ENCODE measurements at places on chromosomes 6 and 20.
A peak's percentile ranks its signal among the peaks of the same experiment; 100 is the strongest.

GRCh38 chr20:51985013-51985415, 182.7 kb upstream of the SALL4 start:
- no peak for DNase-seq

GRCh38 chr6:138499303-138500018, at the start of gene NHSL1:
Gene NHSL1, minus strand, starts transcription at chr6:138499494. Its CDS starts 204 bp downstream, at chr6:138499290.
- DNase-seq = no peak

DNA sequence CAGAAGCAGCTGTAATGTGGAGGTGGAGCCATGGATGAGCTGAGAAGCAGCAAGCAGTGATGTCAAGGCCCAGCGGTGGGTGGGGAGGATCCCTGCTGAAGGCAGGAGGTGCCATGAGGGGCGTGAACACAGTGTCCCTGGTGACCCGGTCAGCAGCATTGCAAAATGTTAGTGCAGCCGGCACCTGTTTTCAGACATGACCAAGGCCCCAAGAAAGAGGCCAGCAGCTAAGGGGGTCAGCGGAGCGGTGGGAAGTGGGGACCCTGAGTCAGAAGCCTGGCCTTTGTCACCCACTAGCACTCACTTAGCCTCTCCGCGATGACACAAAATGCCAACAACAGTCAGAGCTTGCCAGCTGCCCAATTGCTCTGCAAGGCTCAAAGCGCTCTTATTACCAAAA, 51.9 kb downstream of the TMEM242 start:
- DNase-seq = no peak

DNA sequence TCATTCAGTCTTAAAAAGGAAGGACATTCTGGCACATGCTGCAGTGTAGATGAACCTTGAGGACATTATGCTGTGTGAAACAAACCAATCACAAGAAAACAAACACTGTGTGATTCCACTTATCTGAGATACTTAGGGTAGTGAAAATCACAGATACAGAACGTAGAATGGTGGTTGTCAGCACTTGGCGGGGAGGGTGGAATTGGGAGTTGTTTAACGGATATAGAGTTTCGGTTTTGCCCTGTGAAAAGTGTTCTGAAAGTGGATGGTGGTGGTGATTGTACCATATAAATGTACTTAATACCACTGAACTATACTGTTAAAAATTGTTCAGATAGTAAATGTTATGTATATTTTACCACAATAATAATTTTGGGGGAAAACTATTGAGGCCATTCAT, 18.4 kb downstream of the KAT14 start:
- DNase-seq = no peak

GRCh38 chr6:40232698-40233097, 298.4 kb upstream of the MOCS1 start:
- DNase-seq = no peak

DNA sequence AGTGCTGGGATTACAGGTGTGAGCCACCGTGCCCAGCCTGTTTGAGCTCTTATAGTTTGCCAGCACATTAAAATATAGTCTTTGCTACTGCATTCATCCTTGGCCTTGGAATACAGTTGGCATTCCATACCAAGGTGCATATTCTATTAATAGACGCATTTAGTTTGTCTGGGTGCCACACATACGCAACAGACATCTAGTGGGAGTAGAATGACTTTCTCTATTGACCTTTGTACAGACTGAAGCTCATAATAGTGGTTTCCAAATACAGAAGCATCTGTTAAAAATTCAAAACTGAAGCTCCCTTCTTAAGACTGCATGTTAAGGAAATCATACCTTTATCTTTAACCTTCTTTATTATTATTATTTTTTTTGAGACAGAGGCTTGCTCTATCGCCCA, 46.7 kb upstream of the FNDC1 start:
- DNase-seq = no peak

- no peak for DNase-seq
These were observed 19.0 kb upstream of the DCDC2 start for GRCh38 chr6:24376871-24377270.

GRCh38 chr20:36305602-36306551, at the start of gene DLGAP4:
Gene DLGAP4, plus strand, starts transcription at chr20:36306339. Its CDS starts 125,379 bp downstream, at chr20:36431718.
- no peak for DNase-seq

GRCh38 chr20:6053776-6054688, at the start of gene LRRN4:
Gene LRRN4, minus strand, starts transcription at chr20:6054060. Its CDS starts 1,261 bp downstream, at chr20:6052799.
- DNase-seq = no peak

GRCh38 chr20:47576516-47577033, 74.9 kb downstream of the NCOA3 start:
- DNase-seq = no peak

GRCh38 chr6:28811873-28812272, 111.9 kb downstream of the TRIM27 start:
- DNase-seq = no peak

DNA sequence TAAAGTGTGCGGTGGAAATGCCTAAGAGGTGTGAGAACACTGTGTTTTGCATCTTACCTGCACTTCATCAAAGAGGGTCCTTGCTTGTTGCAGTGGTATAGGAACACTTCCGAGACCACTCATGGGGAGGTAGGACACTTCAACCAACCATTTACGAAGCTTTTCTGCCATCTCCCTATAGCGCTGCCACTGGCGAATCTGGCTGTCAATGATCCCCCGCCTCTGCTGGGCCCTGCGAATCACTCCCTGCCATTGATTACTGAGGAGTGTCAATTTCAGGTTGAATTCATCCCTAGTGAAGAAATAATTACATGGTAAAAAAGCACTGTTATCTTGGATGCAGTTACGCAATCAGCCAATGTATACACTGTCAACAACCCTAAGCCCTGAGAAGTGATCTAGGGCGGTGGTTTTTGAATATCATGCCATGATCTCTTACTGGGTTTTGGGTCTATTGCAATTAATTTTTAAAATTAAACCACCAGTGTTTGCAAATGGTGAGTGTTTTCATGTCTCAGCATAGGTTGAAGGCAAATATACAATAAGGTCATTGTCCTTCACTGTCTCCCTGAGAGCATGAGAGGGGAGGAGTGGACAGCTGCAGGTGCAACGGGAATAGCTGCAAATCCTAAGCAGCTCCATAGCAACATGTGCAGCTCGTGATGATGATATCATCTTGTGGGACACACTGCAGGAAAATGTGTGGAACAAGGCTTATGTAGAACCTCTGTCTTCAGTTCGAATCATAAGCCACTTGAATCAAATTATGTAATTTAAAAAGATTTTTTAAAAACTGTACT, 400.6 kb downstream of the ESR1 start:
- DNase-seq = no peak

- DNase-seq = no peak
These were observed 28.6 kb downstream of the FOXO3 start for GRCh38 chr6:108589244-108589791.

DNA sequence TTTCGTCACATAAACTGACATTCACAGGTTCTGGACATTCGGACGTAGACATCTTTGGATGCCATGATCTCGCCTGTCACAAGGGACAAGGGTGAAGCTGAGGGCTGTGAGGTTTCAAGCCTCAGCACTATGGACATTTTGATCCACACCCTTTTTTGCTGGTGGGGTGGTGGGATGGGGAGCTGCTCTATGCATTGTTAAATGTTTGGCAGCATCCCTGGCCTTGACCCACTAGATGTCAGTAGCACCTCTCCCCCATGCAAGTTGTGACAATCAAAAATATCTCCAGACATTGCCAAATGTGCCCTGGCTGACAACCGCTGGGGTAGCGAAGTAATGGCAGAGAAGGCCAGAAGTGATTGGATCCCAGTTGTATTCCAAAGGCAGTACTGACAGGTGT, 229.4 kb downstream of the TSHZ2 start:
- DNase-seq = no peak

DNA sequence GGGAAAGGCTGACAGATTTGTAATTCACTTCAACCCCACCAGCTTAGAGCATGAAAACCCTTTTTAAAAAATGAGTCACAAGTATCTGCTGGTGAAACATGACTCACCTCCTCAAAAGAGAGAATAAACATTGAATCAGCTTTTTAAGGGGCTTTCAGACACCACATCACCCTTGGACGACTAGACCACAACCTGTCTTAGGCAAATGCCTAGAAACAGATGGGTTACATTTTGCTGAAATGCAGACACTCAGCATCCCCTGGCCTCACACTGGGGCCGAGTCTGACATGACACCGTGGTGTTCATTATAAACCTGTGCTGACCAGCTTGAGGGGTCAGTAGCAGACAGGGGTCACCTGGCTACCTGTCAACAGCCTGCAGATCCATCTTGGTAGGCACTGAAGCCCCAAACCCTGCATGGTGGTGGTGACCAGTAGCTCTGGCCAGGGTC, 175.3 kb upstream of the CST7 start:
- DNase-seq = no peak

- no peak for DNase-seq
These were observed 43.1 kb downstream of the DSTN start for GRCh38 chr20:17612992-17613327.

DNA sequence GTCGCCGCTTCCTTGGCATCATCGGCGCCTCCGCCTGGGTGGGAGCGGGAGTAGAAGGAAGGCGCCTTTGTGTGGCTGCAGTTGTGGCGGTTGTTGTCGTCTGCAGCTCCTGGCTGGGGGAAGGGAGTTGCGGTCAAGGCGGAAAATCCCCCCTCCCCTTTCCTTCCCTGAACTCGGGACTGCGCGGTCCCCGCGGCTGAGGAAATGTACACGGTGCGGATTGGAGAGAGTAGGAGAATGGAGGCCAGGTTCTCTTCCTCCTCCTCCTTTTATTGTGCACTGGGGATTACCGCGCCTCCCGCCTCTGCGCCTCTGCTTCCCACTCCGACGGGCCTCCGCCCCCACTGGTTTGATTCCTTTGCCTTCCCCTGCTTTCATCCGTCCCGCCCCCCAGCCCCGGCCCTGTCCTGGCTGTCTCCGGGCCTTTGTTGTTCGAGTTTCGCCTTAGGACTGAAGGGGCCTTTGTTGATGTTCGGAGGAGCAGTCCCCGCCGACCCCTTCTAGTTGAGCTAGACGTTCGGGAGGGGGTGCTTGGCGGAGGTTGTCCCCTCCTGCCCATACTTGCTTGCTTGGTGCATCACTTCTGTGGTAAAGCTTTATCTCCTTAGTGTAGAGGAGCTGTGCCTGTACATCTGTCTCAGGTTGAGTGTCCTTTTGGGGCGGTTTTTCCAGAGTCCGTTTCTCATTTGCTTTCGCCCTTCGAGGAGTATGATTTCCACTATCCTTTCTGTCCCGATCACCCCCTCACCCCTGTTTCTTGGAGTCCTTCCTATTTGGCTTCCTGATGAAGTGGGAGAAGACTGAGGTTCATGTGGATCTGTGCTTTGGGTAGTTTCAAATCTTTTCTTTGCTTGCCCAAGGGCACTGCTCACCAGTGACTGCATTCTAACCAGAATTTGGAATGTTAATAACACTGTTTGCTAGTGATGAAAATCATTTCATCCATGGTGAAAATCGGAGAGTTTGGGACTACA, 764 bp downstream of the ZNF292 start:
- peak; percentile 49 for DNase-seq

DNA sequence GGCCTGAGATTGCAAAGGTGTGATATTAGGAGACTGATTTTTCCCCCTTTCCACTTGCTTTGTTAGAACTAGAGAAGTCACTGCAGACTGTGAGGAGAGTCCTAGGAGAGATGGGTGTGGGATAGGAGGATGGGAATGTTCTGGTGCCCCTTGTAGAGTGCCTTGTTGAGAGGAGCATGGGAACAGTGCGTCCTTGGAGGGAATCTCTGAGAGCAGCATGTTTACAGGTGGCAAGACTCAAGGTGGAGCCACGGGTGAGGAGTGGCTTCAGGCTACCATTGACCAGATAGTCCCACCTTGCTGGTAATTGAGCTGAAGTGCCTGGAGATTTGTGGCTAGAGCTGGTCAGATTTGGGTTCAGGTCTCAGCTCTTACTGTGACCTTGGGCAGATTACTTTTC, 6.0 kb downstream of the PLCG1 start:
- no peak for DNase-seq

DNA sequence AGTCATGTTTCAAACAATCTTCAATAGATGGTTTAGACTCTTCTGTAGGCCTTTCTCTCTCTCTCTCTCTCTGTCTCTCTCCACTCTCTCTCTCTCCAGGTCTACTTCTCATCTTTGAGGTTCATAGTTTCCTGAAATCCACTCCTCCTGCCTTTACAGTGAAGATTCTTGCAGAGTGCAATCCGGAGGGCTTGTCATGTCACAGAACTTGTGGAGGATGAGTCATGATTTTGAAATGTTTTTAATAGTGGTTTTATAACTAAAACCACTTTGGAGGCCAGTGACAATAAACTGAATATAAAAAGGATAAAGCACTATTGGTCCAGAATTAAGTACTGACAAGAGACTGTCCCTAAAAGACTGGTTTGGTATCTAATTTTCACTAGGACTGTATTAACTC, 156.3 kb downstream of the KIF6 start:
- no peak for DNase-seq

DNA sequence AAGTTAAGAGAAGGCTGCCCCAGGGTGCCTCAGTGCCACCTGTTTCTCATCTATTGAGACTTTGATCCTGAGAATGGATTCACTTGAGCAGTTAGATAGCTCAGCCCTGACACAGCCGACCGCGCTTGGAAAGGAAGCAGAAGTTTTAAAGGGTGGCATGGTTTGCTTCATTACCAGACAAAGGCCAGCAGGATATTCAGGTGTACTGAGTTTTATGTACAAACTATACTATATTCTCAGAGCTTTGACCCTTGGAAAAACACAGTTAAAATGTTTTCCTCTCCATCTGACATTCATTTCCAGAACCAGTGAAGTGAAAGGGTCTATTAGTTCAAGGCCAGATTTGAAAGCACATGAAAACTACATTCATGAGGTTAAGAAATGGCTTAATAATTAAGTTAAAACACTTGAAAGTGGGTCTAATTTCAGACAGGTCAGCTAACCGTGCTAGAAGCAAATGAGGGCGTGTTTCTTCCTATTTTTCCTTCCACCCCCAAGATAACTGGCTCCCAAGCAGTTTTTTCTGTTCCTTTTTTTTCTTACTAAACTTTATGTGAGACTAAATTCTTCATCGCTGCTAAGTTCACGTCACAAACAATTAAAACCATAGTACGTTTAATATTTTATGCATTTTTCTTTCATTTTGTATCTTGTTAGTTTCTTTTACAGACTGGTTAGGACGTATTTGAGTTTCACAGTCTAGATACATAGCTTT, 385.3 kb upstream of the SOX4 start:
- DNase-seq = no peak

DNA sequence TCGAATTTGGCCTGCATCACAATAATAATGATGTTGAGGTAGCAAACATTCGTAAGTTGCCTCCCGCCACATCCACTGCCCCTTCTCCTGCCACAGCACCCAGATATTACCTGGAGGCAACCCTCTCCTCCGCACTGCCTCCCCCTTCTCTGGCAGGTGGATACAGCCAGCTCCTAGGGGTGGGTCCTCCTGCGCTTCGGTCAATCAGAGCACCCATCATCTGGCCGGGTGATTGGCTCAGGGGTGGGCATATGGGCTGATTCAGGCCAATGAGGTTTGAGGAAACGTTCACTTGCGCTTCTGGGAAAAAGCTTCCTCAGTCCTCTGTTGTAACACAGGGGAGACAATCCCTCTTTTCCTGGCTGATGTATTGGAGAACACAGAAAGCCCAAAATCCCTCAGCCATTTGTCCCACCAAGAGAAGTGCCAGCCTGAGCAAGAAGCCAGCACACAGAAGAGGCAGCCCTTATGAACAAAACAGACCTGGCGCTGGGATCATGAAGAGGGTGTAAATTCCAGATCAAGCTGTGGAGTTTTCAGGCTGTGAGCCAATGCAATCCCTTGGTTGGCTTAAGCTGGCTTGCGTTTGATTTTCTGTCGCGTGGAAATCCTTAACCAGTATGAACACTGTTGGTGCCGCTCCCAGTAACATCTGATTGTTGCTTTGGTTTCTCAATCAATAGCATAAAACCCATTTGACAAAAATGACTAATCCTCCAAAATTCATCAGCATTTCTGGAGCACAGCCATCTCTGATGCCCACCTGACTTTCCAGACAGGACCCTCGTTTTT, 82.2 kb downstream of the PRDM1 start:
- DNase-seq = no peak

GRCh38 chr20:37356387-37356786, 10.4 kb downstream of the SRC start:
- no peak for DNase-seq

All from stimulated activated CD4-positive, alpha-beta T cell treated with anti-CD3 and anti-CD28 coated beads, Interleukin-4, amount 100 ng/mL, for 48 hours (primary cell).